SK-MEL-5 (cell line): ENCODE measurements at places on chromosomes 12 and 14. TPM values are rescaled to one million over a fixed set of nuclear protein-coding genes. Genes with fewer than 3 reads are reported as not detected.

FAM222A gene
- total RNA-seq: 8.5 and 8.9 TPM in 2 replicates

GRCh38 chr12:130650131-130650530 lies 66.0 kb downstream of the RIMBP2 start:
- no peak for DNase-seq

- no peak for DNase-seq
These were observed 283.8 kb downstream of the PAWR start for GRCh38 chr12:79406993-79407392.

DNA sequence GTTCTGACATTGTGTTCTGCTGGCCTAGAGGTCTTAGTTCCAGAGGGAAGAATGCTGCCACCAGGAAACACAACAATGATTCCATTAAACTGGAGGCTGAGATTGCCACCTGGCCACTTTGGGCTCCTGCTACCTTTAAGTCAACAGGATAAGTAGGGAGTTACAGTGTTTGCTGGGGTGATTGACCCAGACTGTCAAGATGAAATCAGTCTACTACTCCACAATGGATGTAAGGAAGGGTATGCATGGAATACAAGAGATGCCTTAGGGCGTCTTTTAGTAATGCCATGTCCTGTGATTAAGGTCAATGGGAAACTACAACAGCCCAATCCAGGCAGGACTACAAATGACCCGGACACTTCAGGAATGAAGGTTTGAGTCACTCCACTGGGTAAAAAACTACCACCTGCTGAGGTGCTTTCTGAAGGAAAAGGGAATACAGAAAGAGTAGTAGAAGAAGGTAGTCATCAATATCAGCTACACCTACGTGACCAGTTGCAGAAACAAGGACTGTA lies 852.6 kb downstream of the LRFN5 start:
- DNase-seq: no peak

DNA sequence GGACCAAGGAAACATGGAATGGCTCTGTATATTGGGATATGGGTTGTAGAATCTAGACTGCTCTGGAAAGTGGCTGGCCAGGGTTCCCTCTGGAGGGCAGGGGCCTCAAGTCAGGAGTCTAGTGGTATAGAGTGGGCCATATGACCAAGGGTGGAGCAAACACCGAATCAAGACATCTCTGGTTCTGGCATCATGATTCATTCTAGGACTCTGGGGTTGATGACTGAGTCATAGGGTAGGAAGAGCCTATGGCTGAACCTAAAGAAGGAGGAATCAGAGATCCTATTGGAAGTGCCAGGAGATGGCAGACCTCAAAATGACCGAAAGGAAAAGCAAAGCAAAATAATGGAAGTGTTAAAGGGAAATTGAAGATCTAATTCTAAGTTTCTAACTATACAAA lies 356.4 kb upstream of the PRICKLE1 start:
- no peak for DNase-seq

DNA sequence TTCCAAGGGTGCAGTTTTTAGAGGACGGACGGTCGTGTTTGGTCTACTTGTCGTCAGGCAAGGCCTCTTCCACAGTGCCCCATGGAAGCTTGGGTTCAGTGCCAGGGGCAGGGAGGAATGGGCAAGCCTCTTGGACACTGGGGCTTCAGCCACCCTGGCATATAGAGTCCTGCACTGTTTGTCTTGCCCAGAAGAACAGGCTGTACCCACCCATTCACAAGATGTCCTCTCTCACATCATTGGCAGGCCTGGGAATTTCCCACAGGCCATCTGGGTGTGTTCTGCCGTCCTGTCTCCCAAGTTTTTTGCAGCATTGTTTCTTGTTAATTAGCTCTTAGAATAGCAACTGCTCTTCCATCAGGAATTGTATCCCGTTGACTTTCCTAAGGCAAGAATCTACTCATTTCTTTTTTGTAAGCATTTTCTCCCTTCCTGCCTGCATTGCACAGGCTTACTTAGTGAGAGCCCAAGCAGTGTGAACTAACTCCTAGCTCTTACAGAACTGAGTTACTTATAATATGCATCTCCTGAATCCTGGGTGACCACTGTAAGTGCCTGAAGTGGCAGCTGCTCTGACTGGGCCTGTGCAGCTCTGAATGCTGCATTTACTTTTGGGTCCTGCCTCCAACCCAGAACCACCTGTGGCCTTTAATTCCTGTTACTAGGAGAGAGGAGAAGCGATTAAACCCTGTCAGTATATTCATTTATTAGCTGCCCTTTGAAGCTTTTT lies 149.4 kb upstream of the HIF1A start:
- no peak for DNase-seq

DNA sequence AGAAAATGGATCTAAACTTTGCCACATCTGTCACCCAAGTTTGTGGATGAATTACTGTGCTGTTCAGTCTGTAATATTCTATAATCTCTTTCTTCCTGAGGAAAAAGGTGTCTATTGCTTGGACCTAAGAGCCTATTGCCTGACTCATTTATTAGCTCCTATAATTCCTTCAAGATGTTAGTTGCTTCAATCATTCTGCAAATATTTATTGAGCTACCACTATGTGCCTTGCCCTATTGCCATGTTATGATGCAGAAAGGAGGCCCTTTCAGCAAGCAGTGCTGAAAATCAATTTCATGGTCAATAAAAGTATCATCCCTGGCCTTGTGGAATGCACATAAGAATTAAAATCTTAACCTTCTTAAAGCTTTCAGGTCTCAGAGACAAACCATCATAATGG lies 113.6 kb downstream of the CCER1 start:
- DNase-seq: no peak

GRCh38 chr12:84624601-84625000 lies 288.0 kb downstream of the SLC6A15 start:
- no peak for DNase-seq

- DNase-seq: no peak
These were observed 65.3 kb downstream of the PRIMA1 start for GRCh38 chr14:93723001-93723400.

DNA sequence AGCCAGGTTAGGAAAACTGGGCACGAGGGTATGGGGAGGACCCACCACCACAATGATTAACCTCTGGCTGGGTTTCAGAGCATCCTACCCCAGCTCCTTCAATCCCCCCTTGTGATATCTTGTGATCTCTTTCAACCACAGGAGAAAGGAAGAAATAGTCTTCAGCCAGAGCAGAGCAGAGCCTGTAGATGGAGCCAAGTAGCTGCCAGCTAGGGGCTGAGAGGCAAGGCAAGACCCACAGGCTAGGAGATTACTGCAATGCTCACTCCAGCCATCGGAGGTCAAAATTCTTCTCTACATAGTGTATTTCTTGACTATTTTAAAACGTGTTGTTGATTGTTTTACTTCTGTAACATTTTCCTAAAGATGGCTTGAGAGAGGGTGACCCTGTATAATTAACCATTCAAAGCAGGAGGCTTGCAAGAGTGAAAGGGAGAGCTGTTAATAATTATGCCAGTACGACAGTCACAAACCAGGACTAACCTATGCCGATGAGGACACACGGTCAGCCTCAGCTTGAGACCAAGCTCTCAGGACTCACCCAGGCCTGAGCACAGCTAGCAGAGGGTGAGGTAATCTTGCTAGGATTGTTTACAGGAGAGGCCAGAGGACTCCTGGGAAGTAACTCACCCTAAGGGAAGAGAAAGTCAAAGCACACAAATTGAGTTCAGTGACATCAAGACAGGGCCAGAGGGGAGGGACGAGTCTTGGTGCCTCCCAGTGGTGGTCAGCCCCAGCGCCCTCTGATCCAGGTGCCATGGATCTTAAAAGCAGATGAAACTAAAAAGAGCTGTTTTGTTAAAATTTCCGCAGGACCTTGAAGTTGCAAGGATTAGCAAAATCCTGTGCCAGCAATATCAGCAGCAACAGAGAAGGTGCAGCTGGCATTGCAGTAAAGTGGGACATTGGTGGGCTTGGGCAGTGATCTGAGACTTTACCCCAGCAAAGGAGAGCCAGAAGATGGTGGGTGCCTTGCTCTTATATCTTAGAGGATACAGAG lies 29.8 kb upstream of the CDKN3 start:
- DNase-seq: peak; percentile 87

GRCh38 chr12:57899010-57899662 lies 42.2 kb upstream of the ATP23 start:
- no peak for DNase-seq

DNA sequence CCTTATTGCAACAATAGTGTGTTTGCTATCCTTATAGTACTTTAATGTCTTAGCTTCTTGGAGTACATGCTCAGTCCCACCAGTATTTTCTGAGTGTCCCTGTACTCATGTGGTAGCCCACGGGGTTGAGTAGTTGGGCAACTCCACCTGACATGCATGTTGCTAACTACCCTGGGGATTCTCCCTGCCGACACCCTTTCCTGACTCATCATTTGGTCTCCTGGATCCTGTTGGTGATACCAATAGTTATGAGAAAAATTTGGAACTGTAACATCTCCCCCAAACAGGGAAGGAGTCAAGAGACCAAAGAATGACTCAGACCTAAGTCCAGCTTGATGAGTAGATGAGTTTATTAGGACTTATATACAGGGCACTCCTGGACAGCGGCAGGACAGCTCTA lies 101.6 kb downstream of the BRMS1L start:
- no peak for DNase-seq
